Astrocyte of the spinal cord (primary cell): ENCODE measurements at places on chromosomes 11 and 22.
A peak's percentile ranks its signal among the peaks of the same experiment; 100 is the strongest.

- DNase-seq = no peak
Observed at GRCh38 chr22:36921309-36922104, 8.1 kb downstream of the CSF2RB start.

DNA sequence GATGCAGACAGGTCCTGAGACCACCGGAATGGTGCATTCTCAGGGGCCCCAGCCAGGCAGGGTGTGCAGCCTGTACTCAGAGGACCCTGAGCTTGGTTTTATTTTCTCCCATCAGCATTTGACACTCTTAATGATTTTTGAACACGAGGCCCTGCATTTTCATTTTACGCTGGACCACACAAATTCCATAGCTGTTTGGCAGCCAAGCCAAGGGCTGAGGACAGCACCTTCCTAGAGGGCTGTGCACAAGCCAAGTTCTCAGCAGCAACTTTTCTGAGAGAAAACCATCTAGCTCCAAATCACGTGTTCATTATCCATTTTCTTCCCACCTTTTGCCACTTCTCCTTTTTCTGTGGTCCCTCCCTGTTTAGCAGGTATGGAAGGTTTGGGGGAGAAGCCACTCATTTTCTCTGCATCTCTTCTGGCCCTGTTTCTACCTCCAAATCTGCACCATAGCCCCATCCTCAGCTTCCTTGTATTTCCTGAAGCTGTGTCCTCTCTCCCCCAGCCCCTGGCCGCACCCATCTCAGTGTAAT lies 60.4 kb downstream of the TRAF6 start:
- peak; percentile 35 for DNase-seq

GRCh38 chr11:73577496-73577917 lies 20.4 kb downstream of the FAM168A start:
- peak; percentile 60 for DNase-seq

GRCh38 chr11:36594316-36594989 lies at the start of gene IFTAP:
Gene IFTAP (plus strand): TSS chr11:36594502. CDS start chr11:36610104, 15,602 bp downstream.
- peak; percentile 92 for DNase-seq

DNA sequence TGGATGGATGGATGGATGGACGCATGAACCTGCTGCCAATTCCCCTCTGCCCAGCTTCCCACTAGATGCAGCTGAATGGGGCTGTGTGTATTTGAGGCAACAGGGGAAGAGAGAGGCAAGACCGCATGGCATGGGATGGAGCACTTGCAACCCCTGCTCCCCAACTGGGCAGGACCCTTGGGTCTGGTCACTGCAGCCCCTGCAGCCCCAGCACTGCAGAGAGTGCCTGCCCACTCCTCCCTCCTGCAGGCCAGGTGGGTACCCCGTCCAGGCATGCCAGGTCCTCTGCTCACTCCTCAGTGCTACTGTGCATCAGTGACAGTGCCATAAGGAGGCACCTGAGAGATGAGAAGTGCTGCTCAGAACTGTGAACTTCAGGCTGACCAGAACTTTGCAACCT lies 40.3 kb downstream of the OSBPL5 start:
- DNase-seq = no peak

DNA sequence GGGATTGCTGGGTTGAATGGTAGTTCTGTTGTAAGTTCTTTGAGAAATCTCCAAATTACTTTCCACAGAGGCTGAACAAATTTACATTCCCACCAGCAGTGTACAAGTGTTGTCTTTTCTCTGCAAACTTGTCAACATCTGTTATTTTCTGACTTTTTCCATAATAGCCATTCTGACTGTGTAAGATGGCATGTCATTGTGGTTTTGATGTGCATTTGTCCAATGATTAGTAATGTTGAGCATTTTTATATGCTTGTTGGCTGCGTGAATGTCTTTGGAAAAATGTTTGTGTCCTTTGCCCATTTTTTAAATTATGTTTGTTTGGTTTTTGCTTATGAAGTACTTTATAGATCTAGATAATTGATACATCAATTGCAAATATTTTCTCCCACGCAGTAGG lies 1025.0 kb downstream of the JRKL start:
- DNase-seq = no peak
